D341Med (cell line): ENCODE measurements at places on chromosomes 13 and 19.

- peak; percentile 42 for DNase-seq
Measured at GRCh38 chr19:49513746-49514118, 1.3 kb downstream of the FCGRT start.

GRCh38 chr13:51614350-51614786 is 30.1 kb downstream of the WDFY2 start:
- peak; percentile 69 for DNase-seq

DNA sequence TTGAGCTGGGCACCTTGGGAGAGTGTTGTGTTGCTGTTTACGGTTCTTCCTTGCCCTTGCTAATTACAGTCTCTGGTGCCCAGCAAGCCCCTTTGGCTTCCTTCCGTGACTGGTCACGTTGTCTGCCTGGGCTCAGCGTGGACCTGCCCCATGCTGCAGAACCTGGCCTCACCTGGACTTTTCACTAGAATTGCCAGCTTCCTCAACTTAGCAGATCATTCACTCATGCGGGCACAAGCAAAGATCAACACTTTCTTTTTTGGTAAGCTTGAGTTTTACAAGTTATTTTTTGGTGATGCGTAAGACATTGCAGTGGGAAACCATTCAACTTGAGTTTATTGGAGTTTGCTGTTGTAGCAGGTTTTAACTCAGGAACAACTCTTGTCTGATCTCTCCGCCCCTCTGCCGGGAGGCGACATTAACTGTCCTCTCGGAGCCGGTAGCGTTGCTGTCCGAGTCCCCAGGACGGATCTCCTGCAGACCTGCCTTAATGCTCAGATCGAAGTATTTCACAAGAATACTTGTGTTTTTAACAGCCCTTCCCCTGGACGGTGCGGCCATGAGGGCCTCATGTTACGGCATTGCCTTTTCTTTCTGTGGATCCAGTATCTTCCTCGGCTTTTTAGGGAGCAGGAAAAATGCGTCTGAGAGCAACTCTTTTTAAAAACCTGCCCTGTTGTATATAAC is 15.7 kb upstream of the TEX29 start:
- no peak for DNase-seq

DNA sequence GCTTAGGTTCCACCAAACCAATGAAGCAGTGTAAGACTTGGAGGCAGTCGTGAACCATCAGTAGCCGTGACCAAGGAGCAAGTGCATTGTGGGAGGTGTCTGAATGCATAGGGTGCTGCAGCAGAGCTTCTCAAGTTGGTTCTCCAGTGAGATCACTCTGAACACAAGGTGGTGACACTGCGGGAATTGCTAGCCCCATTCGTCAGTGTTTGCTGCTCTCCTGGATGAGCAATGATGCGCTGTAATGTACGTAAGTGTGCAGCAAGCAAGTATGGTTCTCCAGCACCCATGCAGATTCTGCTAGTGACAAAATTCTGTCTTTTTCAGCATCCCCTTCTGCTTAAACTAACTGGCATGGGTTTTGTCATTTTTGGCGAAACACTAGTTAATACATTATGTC is 97.6 kb upstream of the HTR2A start:
- no peak for DNase-seq

GRCh38 chr13:112733661-112734379 is 44.0 kb downstream of the ATP11A start:
- DNase-seq, result no peak

- no peak for DNase-seq
Measured at GRCh38 chr13:92657565-92657964, 569.0 kb upstream of the GPC6 start.
